ENCODE measurements at places on chromosomes 2 and 18.

DNA sequence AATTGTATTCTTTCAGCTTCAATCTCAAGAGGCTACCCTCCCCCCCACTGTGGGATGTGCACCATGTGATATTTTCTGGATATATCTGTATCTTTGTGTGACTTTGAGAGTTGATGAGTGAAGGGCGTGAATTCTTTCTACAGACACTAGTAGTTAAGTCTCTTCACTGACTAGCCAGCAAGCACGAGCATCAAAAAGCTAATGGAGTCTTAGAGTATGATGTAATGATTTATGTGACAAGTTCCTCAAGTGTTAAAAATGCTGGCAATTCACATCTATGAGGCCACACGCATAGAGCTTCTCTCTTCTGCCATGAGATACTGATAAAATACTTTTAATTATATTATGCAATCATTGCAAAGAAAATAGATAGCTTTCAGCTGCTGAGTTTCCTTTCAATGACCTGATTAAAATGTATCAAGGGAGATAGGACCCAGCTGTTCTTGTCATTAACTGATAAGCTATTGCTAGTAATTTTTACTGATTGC, 304.8 kb downstream of the TRIB2 start:
- no peak for DNase-seq

DNA sequence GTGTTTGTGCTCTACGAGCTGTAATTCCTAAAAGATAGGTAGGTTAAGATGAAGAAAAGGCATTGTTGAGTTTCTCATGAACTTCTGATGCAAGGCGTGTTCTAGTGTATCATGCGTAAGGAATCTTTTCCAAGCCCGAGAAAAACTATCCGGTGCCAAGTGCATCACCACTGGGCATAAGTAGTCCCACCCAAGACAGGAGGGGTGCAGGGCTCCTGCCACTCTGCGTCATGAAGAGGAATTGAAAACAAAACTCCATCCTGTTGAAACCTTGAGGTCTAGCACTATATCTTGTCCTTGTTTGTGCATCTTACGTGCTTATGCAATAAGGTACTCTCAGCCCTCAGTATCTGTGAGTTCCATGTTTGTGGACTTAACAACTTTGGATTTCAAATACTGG, 45.7 kb downstream of the RAB31 start:
- DNase-seq, result no peak

DNA sequence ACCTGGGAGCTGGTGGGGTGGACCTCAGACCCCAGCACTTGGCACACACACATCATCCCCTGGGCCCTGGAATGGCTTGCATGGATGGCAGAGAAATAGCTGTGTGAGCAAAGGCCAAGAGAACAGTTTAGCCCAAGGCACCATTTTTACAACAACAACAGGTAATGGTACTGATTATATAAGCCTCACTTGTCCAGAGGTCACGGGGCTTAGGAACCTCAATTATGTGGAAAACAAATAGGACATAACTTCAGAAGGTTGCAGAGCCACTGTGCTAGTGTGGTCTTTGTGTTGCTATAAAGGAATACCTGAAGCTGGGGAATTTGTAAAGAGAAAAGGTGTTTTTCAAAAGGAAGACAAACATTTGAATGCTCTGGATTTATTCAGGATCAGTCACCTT, 13.2 kb downstream of the STEAP3 start:
- DNase-seq, result no peak

DNA sequence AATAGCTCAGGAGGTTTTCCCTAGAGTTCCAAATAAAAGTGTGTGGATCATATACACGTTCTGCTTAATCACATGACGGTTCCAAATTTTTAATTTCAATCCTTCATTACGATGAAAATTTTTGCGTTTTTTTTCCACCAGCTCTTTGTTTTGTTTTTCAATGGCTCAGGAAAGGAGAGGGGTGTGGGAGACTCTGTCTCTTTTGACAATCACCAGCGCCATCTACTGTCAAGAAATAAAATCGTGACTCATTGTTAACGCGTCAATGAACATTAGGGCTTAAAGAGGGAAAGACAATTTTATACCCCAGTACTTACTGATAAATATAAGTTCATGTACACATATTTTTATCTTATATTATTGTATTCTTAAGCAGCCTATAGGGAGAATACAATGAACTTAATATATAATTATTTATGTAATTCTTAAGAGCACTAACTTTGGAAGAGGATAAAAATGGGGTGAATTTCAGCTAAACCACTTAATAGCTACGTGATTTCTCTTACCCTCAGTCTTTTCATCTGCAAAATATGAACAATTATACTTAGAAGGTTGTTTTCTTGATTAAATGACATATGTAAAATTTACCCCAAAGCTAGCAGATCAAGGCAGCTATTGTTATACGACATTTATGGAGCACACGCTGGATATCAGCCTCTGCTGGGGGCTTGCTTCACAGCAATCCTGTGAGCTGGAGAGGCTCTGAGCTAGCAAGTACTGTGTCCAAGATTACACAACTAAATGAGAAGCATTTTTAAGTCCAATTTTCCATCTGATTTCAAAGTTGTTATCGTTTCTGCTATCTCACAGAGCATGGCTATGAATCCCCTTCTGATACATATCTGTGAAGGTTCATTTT, 47.4 kb upstream of the RMDN2 start:
- DNase-seq, result no peak

All from right cardiac atrium (tissue), 5 donors.